GM10248 (cell line): ENCODE measurements at places on chromosomes 3 and 15.
A peak's percentile ranks its signal among the peaks of the same experiment; 100 is the strongest.

DNA sequence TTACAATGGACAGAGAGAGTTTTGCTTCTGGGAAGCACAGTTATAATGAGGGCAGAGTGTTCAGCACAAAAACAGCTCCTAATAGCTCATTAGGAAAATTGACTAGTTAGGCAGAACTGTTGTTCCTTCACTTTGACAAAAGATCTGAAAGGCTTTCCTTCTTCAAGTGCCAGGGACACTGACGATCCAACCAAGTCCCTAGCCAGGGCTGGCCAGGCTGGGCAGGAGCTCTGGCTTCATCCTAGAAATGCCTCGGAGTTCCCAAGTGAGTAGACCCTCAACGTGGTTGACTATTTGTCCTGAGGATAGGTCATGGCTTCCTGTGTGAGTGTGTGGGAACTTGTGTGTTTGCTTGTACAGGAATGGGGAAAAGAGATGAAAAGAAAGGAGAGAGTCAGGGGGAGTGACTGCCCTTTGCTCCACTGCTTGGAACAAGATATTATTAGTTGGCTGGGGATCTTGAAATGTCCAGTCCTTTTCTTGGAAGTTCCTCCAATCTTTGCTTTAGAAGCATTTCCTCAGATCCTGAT is 617.9 kb downstream of the NTRK3 start:
- DNase-seq = no peak

GRCh38 chr3:16536344-16536663 is 22.8 kb upstream of the RFTN1 start:
- DNase-seq = no peak

- no peak for DNase-seq
Measured at GRCh38 chr3:177681852-177682251, 484.6 kb upstream of the TBL1XR1 start.

GRCh38 chr3:45990181-45990580 is 5.4 kb downstream of the FYCO1 start:
- no peak for DNase-seq

DNA sequence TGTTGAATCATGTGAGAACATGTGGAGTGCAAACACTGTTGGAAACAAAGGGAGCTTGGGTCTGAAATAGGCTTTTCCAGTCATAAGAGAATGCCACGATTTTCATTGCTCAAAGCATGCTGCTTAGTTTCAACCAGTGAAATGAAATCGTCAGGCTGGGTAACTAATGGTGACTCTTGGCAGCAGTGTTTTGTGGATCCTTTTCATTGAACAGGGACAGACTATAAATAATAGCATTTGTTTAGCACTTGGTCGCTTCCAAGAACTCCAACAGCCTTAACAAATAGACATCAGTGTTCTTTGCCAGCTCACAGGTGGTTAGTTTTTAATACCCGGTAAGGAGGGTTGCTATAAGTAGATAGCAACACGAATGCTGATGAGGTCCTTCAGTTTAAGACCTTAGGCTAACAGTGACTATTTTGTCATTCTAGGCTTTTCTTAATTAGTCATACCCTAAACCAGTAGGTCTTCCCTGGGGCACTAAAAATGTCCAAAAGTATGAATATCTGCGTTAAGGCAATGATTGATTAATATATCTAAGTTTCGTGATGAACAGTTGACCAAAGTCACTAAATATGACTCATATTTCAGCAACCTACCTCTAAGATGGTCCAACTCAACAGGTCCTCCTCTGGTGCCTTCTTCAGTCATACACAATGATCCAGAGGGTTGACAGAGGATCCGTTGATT is 15.8 kb downstream of the TP63 start:
- no peak for DNase-seq

DNA sequence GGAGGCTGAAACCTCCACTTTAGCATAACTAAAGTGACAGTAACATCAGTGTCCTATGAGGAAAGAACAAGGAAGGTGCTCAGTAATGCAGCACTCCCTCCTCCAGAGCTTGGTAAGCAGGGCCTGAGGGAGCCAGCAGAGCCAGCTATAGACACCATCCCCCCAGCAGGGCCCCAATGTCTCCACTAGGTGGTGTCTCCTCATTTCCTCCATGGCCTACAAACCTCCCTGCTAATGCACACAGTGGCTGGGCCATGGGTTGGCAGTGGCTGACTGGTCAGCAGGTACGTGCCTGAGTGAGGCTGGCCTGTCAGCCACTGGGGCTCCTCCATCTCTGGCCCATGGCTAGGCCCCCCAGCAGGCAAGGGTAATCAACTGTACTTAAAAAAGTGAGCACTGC is 13.6 kb downstream of the MRPS25 start:
- DNase-seq = peak; percentile 72

GRCh38 chr3:31770822-31771326 is 210.2 kb downstream of the OSBPL10 start:
- DNase-seq = no peak

DNA sequence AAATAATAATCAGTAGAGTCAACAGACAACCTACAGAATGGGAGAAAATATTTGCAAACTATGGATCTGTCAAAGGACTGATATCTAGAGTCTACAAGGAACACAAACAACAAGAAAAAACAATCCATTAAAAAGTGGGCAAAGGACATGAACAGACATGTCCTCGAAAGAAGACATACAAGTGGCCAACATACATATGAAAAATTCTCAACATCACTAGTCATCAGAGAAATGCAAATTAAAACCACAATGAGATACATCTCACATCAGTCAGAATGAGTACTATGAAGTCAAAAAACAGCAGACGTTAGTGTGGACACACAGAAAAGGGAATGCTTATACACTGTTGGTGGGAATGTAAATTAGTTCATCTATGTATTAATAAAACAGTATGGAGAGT is 33.7 kb downstream of the SLC2A2 start:
- no peak for DNase-seq

- DNase-seq = no peak
Measured at GRCh38 chr15:61028427-61028826, 200.7 kb downstream of the RORA start.

DNA sequence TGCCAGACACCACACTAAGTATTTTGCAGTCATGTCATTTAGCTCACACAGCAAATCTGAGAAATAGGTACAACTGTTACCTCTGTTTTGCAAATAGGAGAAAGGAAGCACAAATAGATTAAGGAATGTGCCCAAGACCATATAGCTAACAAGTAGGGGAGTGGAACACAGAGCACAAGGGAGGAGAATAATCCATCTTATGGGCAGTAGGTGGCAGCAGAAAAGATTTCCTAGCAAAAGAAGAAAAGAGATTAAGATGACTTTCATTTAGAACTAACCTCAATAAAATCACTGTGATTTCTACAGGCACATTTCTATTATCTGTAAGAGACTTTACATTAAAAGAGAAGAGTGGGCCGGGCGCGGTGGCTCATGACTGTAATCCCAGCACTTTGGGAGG is 49.1 kb downstream of the NR1I2 start:
- no peak for DNase-seq

- DNase-seq = no peak
Measured at GRCh38 chr3:43210049-43211027, 76.0 kb upstream of the SNRK start.

DNA sequence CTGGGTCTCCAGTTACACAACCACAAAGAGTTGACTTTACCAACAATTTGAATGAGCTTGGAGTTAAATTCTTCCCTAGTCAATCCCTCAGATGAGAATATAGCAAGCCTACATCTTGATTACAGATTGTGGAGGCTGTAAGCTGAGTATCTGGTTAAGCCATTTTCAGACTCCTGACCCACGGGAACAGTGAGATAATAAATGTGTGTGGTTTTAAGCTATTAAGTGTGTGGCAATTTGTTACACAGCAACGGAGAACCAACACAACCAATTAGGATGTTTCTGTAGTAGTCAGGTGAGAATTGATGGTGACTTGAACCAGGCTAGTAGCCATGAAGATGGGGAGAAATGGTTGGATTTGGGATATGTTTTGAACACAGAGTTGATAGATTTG is 37.7 kb upstream of the SLC4A7 start:
- DNase-seq = no peak

GRCh38 chr15:31230630-31231485 is 95.8 kb upstream of the KLF13 start:
- DNase-seq = peak; percentile 84

- DNase-seq = no peak
Measured at GRCh38 chr3:27971600-27971999, 249.5 kb upstream of the EOMES start.

- DNase-seq = peak; percentile 89
Measured at GRCh38 chr3:52313774-52314188, 2.3 kb upstream of the DNAH1 start.

DNA sequence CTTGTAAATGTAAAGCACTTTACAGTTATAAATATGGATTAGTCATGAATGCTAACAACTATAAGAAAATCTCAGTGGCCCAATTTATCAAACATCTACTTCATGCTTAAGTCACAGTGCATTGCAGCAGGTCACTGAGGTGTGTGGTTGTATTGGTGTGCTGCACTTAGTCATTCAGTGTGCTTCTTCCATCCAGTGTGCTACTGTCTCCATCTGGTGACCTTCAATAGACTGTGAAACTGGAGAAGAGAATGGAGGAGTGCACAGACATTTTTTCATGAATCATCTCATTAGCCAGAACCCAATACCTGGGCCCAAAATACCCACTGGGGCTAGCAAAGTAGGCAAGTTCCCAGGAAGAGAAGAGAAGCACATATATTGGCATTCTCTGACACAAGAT is 199.6 kb downstream of the SHOX2 start:
- DNase-seq = no peak

DNA sequence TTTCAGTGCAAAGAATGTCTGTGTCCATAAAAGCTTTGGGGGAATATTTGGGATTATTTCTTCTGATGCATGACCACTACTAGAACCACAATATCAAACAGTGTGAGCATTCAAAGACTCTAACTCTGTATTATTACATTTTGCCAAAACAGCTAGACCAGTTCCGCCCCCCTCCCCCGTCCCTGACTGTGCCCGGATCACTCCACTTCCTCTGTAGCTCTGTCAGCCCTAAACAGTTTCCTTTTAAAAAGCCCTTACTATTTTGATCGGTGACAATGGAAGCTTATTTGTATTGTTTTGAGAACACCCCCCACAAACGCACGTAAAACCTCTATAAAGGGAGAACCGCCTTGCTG is 36.6 kb upstream of the EPHB3 start:
- no peak for DNase-seq

GRCh38 chr3:110758208-110758607 is 313.4 kb upstream of the NECTIN3 start:
- no peak for DNase-seq

GRCh38 chr3:7788881-7789280 is 712.7 kb upstream of the LMCD1 start:
- no peak for DNase-seq

DNA sequence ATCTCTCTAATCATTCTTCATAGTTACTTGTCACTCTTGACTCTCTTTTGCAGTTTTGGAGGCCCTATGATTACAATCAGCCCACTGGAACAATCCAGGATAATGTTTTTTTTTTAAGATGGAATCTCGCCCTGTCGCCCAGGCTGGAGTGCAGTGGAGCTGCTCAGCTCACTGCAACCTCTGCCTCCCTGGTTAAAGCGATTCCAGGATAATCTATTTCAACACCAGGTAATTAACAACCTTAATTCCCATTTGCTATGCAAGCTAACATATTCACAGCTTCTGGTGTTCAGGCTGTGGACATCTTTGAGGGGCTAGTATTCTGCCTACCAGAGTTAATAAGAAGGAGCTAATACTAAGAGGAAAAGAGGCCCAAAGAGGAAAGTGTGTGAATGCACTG is 1.1 kb upstream of the BLOC1S6 start:
- no peak for DNase-seq

- DNase-seq = no peak
Measured at GRCh38 chr15:27990521-27991515, 108.3 kb downstream of the OCA2 start.

GRCh38 chr3:34066328-34066727 is 267.9 kb downstream of the PDCD6IP start:
- no peak for DNase-seq

GRCh38 chr3:197335428-197336132 is 37.2 kb upstream of the DLG1 start:
- DNase-seq = no peak
